ENCODE measurements at places on chromosomes 2 and 18.

DNA sequence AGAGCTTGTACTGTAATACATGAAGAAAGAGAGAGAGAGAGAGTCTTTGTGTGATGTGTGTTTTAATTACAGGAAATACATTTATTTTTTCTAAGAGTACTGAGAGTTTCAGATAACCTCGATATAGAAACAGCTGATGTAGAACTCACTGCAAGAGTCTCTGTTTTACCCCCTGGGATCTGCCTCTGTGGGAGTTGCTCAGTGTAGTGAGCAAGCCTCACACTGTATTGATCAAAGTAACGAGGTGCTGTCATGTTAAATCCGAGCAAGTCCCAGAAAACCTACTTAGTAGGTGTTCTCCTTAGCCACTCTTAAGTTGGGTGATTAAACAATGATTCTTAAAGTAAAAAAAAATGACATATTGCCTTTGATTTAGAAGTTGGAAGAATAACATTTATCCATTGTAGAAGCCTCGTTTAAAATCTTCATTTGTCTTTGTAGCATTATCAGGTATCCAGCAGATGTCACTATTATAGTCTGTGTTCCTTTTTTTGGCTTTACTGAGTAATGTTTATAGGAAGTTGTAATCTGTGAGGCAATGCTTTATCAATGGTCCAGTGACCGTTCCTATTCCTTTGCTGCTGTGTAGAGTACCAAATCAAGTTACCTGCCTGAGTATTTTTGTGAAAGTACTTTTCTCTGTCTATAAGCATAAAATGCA, 219.0 kb downstream of the MYO3B start:
- peak; percentile 7 for DNase-seq

DNA sequence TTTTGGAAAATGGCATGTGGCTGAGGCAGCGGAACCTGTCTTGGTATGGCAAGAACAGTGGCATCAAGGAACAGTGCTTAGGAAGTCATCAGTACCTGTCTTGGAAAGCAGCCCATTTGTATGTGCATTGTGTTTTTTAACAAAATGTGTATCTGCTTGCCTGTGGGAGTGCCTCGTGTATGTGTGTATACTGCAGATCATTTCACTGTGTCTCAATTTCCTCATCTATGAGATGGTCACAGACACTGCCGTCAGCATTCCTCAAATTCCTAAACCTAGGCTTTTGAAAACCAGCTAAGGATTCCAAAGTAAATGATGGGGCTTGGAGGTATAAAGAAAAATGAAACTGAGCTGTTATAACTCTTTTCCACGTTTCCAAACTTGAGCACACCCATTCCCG, 441.3 kb downstream of the RND3 start:
- no peak for DNase-seq

GRCh38 chr18:47868744-47869143, 61.7 kb downstream of the SMAD2 start:
- no peak for DNase-seq

- no peak for DNase-seq
These were observed 349.3 kb downstream of the ZNF516 start for GRCh38 chr18:76145521-76146376.

GRCh38 chr2:1723397-1724042, 20.8 kb downstream of the PXDN start:
- no peak for DNase-seq

GRCh38 chr2:101823859-101824258, 126.4 kb downstream of the MAP4K4 start:
- no peak for DNase-seq

GRCh38 chr2:220278022-220278421, 650.6 kb downstream of the SLC4A3 start:
- DNase-seq, result no peak

- DNase-seq, result no peak
These were observed 43.9 kb downstream of the BOLA3 start for GRCh38 chr2:74103763-74104162.

DNA sequence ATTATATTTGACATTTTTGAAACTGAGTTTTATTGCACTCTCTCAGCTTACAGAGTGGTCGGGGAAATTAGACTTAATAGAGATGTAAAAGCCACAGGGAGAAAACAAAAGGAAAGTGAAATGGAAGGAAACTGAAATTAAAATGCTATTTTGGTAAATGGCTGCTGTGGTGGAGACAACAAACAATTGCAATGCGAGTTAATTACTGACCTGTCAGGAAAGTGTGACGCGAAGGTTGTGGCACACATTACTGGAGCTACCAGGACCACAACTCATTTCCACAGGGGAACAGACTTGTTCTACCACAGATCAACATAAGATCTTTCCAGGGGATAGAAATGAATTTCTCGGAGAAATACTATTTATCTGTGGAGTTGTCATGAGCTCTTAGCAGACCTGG, 19.5 kb downstream of the ARHGAP15 start:
- no peak for DNase-seq

DNA sequence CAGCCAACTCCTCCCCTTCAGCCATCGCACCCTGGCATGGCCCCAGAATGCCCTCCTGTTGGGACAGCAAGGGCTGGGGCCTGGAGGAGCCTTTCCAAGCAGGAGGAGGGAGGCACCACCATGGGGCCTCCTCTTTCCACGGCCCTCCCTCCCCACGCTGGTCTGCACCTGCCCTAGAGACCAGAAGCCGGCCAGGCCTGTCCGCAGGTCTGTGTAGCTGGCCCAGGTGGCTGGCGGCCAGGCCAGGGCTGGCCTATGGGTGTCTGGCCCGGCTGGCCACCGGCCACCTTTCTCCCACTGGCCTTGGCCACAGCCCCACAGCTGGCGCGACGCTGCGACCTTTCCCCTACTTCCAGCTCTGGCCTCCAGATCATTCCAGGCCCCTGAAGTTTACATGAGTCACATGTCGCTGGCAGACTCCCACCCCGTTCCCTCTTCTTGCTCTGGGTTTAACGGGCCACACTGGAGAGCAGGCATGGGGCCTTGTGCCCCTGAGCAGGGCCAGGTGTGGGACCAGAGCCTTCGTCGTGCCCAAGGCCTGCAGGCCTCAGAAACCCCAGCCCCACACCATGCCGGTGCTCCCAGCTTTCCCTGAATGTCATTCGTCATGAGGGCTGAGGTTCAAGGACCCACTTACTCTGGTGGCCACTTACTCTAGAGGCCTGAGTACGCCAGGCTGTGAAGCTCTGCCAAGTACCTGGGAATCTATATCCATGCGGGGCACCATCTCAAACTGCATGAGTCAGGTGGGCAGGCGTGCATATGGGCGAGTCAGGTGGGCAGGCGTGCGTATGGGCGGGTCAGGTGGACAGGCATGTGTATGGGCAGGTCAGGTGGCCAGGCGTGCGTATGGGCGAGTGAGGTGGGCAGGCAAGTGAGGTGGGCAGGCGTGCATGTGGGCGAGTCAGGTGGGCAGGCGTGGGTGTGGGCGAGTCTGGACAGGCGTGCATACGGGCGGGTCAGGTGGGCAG, 33.3 kb upstream of the KLF11 start:
- no peak for DNase-seq

DNA sequence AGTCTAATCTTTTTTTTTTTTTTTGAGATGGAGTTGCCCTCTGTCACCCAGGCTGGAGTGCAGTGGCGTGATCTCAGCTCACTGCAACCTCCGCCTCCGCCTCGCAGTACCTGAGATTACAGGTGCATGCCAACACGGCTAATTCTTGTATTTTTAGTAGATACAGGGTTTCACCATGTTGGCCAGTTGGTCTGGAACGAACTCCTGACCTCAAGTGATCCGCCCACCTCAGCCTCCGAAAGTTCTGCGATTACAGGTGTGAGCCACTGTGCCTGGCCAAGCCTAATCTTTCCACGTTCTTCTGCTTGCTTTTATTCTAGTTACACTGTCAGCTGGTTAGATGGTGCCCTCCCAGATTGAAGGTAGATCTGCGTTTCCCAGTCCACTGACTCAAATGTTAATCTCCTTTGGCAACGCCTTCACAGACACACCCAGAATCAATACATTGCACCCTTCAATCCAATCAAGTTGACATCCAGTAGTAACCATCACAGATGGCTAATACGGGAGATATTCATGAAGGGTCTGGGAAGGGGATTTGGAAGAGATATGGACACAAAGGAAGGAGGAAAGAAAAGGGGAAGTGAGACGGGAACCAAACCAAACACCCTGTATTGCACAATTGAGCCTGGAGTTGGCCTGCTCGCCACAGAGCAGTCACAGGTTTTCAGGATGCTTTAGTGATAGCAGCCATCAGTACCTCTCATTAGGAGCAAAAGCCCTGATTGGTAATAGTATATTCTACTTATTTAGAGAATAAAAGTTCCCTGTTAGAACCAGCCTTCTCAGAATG, 229.8 kb downstream of the PIK3C3 start:
- no peak for DNase-seq

DNA sequence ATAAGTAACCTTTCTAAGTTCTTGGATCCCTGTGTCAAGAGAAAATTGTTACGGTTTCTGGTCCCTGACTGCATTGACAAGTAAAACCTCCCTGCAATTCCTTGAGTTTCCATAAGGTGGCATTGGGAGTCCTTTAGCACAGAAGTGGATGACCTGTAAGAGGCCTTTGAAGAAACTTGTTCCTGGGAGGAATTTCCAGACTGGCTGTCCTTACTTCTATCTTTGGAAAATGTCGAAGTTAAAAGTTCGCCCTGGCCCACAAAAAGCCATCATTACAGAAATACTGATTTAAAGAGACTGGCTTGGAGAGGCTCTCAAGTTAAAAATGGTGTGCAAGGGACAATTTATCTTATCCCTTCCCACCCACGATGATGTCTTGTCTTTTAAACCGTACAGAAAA, 218.4 kb downstream of the CDH20 start:
- DNase-seq, result peak; percentile 58

DNA sequence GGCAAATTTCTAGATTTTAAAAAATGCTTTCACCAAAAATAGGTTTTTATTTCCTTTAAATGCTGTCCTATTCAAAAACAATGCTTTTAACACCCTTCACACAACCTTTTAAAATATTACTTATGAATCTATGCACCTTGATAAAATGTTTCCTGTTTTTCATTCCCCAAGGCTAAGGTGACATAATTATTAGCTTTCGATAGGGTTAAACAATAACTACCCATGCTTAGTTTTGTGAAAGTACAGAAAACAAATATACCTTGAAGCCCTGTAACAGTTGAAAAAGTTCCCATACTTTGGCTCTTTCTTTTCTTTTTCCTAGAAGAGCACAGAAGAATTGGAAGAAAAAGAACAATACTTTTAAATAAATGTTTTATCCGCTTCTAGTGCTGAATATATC, 54.9 kb upstream of the ITPRID2 start:
- no peak for DNase-seq

GRCh38 chr2:218307415-218308090, 15.2 kb upstream of the TMBIM1 start:
- no peak for DNase-seq

DNA sequence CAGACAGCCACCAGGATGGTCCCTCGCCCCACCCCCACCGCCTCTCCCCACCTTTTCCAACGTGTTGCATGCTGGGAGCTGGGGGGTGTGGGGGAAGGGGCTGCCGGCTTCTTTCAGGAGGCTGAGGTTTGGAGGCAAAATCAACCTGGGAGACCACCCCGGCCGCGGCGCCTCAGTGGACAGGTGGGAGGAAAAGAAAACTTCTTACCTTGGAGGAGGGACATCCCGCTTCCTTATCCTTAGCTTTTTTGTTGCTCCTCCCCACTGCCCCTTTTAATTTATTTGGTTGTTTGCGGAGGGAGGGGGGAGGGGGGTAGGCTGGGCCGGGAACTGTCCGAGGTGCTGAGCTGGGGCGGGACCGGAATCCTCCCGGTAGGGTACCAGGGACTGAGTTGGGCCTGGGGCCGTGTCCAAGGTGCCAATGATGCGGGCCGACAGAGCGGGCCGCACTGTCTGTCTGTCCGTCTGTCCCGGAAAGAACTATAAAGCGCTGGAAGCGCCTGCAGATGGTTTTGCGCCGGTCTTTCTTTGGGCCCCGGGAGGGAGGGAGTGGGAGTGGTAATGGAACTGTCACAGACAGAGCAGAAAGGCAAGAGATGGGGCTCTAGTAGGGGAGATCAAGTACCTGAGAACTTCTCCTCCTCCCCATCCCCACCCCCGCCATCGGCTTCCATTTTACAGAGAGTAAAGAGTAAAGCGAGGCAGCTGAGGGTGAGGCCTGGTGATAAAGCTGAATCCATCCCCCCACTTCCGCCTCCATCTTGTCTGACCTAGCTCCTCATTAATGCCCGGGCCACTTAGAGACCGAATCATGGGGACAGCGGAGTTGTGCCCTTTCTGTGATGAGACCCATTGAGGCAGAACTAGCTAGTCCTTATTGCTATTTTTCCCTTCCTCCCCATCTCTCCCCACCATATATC, 2.4 kb downstream of the CDK5R2 start:
- DNase-seq, result peak; percentile 57

DNA sequence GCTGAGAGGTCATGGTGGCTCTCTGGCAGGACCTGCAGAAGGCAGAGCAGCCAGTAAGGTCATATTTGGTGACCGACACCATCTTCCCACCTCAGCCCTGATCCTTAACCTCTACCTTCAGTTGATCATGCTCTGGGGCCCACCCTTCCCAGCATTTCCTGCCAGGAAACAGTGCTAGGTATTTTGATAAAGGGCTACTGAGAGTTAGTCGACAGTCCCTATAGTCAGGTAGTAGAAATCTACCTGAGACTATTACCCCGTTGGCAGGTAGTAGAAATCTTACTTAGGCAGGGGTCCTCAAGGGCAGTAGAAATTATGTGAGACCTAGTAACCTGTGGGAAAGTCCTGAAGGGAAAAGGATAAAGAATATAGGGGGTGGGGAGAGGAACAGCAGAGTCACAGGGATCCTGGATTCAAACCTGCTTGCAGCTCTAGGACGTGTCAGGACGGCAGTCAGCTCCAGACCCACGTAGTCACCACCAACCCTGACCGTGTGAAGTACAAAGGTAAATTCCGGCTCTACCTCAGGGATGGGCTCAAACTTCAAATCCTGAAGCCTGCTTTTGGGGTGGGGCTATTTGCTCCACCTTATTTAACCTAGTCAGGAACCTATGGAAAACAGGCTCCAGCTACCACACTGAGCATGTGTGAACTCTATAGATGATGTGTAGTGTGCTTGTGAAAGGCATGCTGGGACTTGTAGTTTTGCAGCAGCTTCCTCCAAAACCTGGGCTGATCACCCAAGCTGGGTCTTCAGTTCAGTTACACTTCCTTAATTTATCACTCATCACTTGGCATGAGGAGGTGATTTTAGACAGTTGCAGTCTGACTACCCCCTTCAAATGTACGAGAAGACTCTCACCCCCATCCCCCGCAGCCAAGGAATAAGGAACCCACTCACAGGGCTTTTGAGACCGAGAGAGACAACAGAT, at the start of gene DQX1:
DQX1 (minus strand) TSS at position 515 of the 932 bp plus-strand sequence; CDS start at position 13, 502 bp downstream.
- DNase-seq, result no peak

GRCh38 chr2:129302561-129303183, 676.8 kb upstream of the RAB6C start:
- DNase-seq, result no peak

GRCh38 chr2:78353168-78353567, 672.3 kb upstream of the REG3G start:
- no peak for DNase-seq

All from NCI-H1105 (cell line).